ENCODE measurements at places on chromosomes 5 and 9.
A peak's percentile ranks its signal among the peaks of the same experiment; 100 is the strongest.

GRCh38 chr5:40955313-40955712 is 46.0 kb downstream of the C7 start:
- no peak for DNase-seq

DNA sequence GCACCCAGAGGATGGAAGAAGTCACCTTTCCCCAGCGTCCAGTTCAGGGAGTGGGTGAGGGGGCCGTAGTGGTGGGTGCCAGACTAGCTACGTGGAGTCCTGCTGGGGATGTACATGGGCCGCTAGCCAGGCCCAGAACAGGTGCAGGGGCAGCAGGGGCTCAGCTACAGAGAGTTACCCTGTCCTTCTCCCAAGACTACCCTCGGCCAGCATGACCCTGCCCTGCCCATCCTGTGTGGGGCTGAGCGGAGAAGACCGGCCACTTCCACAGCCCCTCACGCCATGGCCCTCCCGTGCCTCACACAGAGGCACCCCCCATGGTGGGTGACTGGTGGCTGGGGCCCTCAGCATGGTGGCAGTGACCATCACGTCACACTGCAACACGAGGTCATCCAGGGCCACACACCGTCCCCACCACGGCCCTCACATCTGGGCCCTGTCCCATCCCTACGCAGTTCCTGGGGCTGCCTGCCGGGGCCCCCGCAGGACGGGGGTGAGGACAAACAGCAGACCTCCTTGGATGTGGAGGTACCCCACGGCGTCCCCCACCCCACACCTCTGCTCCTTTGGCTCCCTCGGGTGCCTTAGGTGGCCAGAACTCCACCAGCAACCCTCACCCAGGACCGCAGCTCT is 977 bp upstream of the DPP7 start:
- DNase-seq: no peak

GRCh38 chr9:120635011-120635410 is 55.0 kb upstream of the CDK5RAP2 start:
- DNase-seq: no peak

DNA sequence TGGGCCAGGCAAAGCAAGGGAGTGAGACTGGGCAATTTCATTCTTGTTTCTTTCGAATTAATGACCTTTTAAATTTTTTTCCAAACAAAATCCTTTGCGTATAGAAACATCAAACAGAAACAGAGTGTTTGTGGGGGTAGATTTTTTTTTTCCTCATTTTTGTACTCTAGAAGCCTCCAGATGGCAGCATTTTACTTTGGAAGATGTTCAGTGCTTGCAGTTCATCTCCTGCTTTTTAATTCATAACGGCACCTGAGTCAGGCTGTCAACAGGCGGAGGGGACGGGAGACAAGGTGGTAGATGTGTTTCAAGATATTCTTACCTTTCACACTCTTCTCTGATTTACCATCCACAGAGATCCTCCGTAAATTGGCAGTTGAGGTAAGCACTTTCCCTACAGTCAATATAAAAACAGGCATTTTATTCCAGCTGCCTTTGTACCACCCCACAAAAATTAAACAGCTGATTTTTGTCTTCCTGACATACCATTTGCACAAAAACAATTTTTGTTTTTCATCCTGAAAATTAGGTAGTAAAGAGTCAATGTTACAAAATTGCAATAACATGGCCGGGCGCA is 99.5 kb upstream of the FBXL17 start:
- peak; percentile 60 for DNase-seq

GRCh38 chr5:132668706-132669454 is 4.9 kb upstream of the IL4 start:
- DNase-seq: no peak

DNA sequence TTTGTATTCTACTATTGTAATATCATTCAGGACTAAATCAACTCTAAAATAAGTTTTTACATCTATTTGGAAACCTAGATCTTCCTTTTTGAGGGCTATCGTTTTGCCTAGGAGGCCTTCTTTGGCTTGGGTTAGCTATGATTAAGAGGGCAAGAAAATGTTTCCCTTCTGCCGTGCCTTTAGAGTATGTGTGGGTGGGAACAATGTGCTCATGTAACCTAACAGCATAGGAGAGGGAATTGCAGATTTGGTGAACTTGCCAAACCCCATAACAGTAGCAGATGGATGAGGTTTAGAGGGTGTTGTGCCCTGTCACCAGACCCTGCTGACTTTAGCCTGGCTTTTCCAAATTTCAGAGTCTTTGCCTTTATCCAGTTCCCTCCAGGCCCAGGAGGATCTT is 339.0 kb downstream of the ADGRV1 start:
- no peak for DNase-seq

GRCh38 chr9:35930989-35931388 is 21.7 kb downstream of the SPAAR start:
- DNase-seq: no peak

DNA sequence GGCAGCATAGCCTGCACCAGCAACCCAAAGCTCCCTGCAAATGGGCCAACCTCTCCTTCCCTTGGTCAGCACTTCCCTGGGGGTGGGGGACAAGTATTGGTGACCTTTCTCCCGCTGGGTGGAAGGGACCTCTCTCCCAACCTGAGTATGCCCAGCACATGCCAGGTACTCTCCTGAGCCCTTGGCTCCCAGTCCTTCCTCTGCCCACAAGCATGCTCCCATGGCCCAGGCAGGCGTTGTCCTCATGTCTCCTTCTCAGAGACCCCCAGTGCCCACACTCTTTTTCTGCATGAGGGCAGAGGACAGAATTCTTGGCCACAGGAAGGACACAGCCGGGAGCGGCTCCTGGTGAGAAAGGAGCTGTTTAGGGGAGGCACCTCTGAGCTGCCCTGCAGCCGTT is 60.3 kb downstream of the PHF2 start:
- DNase-seq: no peak

DNA sequence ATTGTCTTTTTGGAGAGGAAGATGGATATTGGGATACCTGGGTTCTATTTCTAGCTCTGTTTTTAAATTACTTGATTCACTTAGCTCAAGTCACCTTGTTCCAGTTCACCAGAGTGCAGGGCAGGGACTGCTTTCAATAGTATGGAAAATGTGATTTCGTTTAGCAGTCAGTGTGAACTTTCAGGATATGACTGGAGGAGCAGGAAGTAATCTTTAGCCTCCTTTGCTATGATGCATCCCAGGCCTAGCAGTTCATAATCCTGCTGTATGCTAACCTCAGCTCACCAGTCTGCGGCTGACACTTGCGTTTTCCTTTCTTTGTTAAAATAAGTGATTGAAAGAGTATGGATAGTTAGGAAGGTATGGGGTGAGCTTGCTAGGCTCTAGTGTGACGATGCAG is 169.7 kb downstream of the ARHGAP26 start:
- no peak for DNase-seq

- no peak for DNase-seq
These were observed 56.5 kb downstream of the ANKRD33B start for GRCh38 chr5:10620346-10620745.

- DNase-seq: no peak
These were observed 192.7 kb downstream of the LRRC70 start for GRCh38 chr5:62771341-62771740.

DNA sequence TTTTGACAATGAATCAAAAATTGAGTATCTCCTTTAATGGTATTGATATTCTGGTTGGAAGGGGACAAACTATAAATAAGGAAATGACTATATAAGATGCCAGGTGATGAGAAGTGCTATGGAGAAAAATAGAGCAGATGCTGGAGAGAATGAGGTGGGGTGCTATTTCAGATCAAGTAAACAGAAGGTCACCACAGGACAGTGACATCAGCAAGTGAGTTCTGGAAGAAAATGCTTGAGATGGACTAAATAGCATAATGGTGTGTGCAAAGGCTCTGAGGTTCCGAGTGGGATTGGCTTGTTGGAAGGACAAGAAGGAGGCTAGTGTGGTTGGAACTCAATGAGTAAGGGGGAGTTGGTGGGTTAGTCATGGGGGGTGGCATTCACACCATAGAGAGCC is 157.5 kb upstream of the SGCD start:
- no peak for DNase-seq

DNA sequence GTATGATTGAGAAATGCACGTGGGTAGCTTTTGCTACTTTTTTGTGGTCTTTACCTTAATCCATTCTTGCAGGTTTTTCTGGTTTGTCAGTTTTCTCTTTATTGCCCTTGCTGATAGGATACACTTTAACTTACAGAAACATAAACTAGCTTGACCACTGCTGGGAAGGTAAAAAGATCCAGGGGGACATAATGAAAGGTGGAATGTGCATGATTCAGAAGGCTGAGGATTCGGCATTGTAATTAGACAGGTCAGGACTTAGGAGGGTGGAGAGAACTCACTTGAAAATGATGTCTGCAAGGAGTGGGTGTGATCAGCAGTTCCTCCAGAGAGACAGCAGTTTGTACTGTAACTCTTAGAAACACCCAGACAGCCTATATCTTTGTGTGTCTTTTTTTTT is 19.8 kb upstream of the TXNDC8 start:
- DNase-seq: no peak

- no peak for DNase-seq
These were observed 11.3 kb downstream of the AFAP1L1 start for GRCh38 chr5:149282966-149283332.

- DNase-seq: no peak
These were observed 1.5 kb upstream of the ADAMTSL1 start for GRCh38 chr9:18472435-18472834.

DNA sequence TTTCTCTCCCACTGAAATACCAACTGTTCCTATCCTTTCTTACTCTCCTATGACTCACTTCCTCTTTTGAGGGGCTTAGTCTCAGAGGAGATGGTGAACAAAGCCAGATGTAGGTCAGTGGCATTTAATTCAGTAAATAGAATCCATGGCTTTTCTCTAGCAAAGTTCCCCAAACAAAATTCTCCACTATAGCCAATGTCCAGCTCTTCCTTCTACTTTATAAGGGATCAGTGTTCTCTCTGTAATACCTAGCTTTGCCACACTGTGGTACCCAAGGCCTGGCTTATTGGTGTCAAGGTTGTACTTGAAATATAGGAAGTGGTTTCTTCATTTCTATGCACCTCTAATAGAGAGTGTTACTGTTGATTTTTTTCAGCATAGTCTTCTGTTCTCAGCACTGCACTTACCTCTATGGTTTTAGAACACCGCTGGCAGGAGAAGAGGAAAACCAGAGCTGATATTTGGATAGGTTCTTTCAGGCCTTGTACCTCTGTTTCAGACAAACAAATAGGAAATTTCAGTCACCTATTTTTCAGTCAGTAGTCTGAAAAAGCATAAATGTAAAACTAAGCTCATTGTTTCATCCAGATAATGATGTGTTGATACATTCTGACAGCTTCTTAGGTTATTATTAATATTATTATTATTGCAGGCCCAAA is 40.6 kb upstream of the ITGA2 start:
- no peak for DNase-seq

DNA sequence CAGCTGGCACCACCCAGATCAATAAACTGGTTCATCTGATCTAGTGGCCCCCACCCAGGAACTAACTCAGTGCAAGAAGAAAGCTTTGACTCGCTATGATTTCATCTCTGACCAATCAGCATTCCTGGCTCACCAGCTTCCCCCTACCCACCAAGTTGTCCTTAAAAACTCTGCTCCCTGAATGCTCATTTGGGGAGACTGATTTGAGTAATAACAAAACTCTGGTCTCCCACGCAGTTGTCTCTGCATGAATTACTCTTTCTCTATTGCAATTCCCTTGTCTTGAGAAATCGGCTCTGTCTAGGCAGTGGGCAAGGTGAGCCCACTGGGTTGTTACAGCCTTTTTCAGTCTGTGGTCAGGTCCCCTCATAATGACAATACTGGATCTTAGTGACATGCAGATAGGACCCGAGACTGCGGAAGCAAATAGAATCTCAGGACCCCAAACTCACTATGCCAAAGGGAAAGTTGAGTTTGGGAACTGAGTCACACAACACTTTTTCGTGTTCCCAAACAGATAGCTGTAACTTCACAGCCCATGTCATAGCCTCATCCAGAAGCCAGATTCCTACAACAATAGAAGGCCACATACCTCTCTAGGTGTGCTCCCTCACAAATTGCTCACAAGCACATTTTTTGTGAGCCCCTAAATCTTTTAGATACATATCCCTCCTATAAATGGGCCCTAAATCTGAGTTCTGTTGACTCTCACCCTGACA is 175.2 kb upstream of the RAI14 start:
- no peak for DNase-seq

- DNase-seq: no peak
These were observed 513.4 kb downstream of the CSNK1G3 start for GRCh38 chr5:124025306-124025845.

- DNase-seq: no peak
These were observed 147.6 kb downstream of the ADAMTS6 start for GRCh38 chr5:65334077-65334476.

DNA sequence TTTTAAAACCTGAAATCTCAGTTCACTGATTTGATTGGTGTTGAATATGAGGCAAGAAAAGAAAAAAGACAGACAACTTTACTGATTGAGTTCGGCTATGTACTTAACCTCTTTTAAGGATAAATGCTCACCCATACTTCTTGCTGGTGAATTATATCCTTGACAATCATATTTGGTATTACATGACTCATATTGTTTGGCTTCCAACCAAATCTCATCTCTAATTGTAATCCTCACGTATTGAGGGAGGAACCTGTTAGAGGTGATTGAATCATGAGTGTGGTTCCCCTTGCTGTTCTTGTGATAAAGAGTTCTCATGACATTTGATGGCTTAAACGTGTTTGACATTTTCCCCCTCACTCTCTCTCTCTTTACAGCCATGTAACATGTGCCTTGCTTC is 255.6 kb upstream of the IZUMO3 start:
- DNase-seq: no peak

GRCh38 chr9:106745876-106746275 is 117.1 kb upstream of the ZNF462 start:
- DNase-seq: no peak

DNA sequence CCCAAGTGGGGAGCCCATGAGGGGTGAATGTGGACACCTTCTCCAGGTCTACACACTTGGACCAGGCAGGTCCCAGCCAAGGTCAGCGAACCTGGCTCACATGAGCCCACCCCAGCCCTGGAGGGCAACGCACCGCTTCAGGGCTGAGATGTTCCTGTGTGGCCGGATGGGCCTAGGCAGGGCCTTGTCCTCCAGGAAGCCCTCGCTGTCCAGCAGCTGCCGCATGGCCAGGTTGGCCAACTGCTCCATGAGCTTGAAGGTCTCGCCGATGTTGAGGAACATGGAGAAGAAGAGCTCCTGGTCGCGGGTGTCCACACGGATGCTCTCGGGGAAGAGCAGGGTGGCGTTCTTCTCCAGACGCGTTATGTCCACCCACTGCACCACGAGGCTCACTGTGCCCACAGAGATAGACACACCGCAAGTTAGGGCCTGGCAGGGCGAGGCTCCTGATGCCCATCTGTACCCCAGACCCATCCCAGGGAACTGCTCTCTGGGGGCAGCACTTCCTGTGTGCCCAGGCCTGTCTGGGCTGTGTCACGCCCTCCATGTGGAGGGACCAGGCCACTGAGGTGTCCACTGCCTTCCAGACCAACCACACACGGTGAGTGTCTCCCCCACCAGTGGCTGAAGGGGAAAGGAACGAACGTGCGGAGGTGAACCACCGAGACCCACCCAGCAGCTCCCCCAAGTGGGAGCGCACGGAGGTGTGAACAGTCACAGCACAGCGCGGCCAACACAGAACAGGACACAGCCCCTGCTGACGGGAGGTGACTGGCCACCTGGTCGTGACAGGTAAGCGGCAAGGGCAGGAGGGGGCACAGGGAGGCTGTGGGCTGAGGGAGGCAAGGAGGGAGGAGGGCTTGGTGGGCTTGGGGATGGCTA is 14.4 kb downstream of the TBC1D9B start:
- DNase-seq: no peak

- no peak for DNase-seq
These were observed 20.7 kb downstream of the KIF2A start for GRCh38 chr5:62326702-62327101.

Measured in DMS 273 treated with DMSO at 0.1 percent for 48 hours (cell line).